ENCODE measurements at places on chromosomes 3 and 15. TPM values are rescaled to one million over a fixed set of nuclear protein-coding genes. Genes with fewer than 3 reads are reported as not detected.

ATP10A gene
- 2.7 TPM for total RNA-seq

HESX1 gene
- total RNA-seq = 0.56 TPM

CKMT1A gene
- 14.8 TPM for total RNA-seq

SPTBN5 gene
- 1.7 TPM for total RNA-seq

- H3K27me3 ChIP-seq = no peaks in the 10 kb centered on the region
- H3K4me1 ChIP-seq = no peaks in the 10 kb centered on the region
- H3K36me3 ChIP-seq = no peaks in the 10 kb centered on the region
- no peak overlapping the region for H3K27ac ChIP-seq
- DNase-seq = no peak
- no peak overlapping the region for H3K4me3 ChIP-seq
Observed at GRCh38 chr15:28914046-28914445, 28.3 kb downstream of the APBA2 start.

- peak; percentile 84 for DNase-seq
- H3K27ac ChIP-seq = peak overlapping the region; percentile 84
- peak overlapping the region; percentile 54 for H3K4me3 ChIP-seq
- no peaks in the 10 kb centered on the region for H3K36me3 ChIP-seq
Observed at GRCh38 chr15:99014803-99015697, 7.5 kb upstream of the PGPEP1L start.

DNA sequence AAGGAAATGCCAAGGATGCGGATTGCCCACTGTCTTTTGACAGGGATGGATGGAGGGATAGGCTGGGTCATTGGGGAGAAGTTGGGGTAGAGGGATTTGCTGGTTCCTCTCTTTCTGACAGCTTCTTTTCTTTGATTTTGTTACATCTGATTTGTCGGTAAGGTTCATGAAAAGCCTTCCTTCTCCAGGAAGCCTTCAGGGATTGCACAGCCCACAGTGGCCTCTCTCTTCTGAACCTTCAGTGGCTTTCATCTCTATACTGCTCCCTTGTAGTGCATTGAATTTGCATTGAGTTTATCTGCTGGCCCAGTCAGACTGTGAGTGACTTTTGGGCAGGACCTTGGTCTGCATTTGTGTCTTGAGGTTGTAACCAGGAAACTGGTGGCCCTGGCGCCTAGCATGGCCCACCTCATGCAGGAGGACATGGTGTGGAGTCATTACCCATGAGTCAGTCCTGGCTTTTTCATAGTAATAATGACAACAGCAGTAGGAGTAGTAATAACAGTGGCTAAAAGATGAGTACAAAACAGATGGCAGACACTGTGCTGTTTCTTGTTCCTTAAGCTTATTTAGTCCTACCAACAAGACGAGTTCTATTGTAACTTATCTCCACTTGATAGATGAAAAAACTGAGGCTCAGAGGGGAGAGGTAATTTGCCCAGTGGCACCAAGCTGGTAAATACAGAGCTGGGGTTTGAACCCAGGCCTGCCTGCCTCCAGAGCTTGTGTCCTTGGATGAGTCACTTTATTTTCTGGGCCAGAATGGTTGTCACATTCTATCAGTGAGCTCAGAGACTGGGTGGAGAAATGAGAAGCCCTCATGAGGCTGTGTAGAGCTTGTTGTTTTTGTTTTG, 28.4 kb downstream of the SMAD6 start:
- peaks cover 28% of the 10 kb centered on the region for H3K4me1 ChIP-seq
- H3K27ac ChIP-seq = peak overlapping the region; percentile 79
- no peaks in the 10 kb centered on the region for H3K36me3 ChIP-seq
- H3K4me3 ChIP-seq = no peak overlapping the region

DNA sequence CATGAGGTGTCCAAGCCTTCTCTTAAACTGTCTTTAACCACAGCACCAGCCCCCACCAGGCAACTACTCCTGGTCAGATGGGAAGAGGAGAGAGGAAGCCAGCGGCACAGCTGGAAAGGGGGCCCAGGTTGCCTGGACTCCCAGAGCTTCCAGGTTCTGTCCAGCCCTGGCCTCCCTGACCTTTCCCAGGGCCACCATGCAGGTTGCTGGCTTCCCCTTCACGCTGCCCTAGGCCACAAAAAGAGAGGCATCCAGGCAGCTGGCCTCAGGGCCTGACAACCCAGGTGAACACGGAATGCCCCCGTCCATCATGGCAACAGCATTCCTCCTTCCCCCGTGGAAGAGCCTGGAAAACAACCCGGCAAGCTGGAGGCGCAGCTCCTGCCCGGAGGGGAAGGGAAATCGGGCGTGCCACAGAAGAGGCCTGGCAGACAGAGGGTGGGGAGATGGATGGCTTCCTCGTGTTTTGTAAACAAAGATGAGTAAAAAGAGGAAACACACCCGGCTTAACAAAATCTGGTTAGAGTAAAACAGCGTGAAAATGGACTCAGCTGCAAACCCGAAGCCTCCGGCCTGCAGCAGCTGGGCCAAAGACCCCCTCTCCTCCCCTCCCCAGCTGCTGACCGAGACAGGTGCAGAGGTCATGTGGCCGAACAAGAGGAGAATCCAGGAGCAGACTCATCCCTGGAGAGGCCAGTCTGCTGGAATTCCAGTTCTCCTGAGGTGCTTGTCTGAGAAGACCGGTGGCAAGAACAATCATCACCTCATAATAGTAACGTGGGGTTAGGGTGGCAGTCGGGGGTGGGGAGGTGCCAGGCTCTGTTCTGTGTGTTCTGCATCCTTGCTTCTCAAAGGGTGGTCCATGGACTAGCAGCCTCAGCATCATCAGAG, 15.5 kb downstream of the BMF start:
- DNase-seq = no peak
- H3K27me3 ChIP-seq = no peaks in the 10 kb centered on the region
- H3K27ac ChIP-seq = peak overlapping the region; percentile 76

DNA sequence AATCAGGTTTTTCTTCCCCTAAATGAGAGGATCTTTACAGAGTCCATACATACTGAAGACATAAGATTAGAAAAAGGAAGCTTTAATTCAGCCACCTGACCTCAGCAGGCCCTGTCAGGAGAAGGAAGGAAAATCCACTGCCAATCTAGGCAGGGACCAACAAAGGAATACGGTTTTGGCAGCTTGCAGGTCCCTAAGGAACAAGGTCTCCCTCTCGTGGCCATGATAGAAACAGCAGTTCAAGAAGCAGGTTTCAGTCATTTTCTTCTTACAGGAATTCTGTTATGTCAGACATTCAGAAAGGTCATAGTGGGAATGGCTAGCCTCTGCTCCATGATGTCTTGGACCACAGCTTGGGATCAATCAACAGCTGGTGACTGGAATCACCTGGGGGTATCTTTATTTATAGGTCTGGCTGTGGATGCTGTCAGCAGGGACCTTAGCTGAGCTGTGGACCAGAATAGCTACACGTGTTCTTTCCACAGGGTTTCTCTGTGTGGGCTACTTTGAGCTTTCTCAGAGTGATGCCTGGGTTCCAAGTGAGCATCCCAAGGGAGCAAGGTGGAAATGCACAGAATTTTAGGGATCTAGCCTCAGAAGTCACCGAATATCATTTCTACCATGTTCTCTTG, 9.4 kb upstream of the CMSS1 start:
- H3K4me3 ChIP-seq = no peak overlapping the region
- no peaks in the 10 kb centered on the region for H3K27me3 ChIP-seq

GRCh38 chr15:90873488-90873997, 5.2 kb downstream of the FURIN start:
- H3K27ac ChIP-seq = peak overlapping the region; percentile 97
- peak overlapping the region; percentile 95 for H3K4me3 ChIP-seq
- peaks cover 29% of the 10 kb centered on the region for H3K36me3 ChIP-seq
- no peak for DNase-seq
- no peaks in the 10 kb centered on the region for H3K27me3 ChIP-seq

- no peak overlapping the region for H3K4me3 ChIP-seq
- no peaks in the 10 kb centered on the region for H3K27me3 ChIP-seq
- no peaks in the 10 kb centered on the region for H3K4me1 ChIP-seq
- no peaks in the 10 kb centered on the region for H3K36me3 ChIP-seq
- no peak for DNase-seq
- no peak overlapping the region for H3K27ac ChIP-seq
Observed at GRCh38 chr3:73605412-73605811, 19.3 kb downstream of the PDZRN3 start.

NPAP1 gene
- total RNA-seq = 1.5 TPM

All from thyroid gland (tissue), 4 donors.